ENCODE measurements at places on chromosomes 16 and 17.

DNA sequence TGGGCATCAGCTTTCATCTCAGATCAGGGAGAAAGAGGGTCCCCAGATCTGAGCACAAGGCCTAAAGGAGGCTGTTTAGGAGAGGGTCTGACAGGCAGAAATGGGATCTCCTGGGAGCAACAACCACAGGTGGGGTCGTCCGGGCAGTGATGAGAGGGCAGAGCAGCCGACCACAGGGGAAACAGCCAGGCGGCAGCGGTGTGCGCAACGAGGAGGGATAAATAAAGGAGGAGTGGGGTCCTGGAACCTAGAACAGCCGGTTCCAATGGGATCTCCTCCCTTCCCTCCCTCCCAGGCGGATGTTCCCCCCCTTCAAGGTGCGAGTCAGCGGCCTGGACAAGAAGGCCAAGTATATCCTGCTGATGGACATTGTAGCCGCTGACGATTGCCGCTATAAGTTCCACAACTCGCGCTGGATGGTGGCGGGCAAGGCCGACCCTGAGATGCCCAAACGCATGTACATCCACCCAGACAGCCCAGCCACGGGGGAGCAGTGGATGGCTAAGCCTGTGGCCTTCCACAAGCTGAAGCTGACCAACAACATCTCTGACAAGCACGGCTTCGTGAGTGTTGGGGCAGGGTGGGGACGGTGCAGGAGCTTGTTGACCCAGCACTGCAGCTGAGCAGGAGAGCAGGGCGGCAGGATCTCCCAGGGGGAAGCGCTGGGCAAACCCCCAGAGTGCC is 1.9 kb downstream of the TBX2 start:
- DNase-seq, result no peak

GRCh38 chr16:23303685-23304084 is 1.6 kb downstream of the SCNN1B start:
- no peak for DNase-seq

GRCh38 chr17:74274060-74274708 is at the start of gene DNAI2:
Gene DNAI2, plus strand, starts transcription at chr17:74274234. Its CDS starts 7,584 bp downstream, at chr17:74281818.
- DNase-seq, result no peak

- no peak for DNase-seq
These were observed 907.5 kb downstream of the CDH8 start for GRCh38 chr16:61128545-61129323.
